ENCODE measurements at places on chromosomes 1 and 21. TPM values are rescaled to one million over a fixed set of nuclear protein-coding genes. Genes with fewer than 3 reads are reported as not detected.

Gene REN
- not detected for total RNA-seq

Gene PODN
- total RNA-seq: 81.2 TPM

Gene GPA33
- total RNA-seq: not detected

GRCh38 chr1:84957966-84958365, 38.9 kb downstream of the MCOLN2 start:
- no peak for DNase-seq

- DNase-seq: no peak
Observed at GRCh38 chr1:114075546-114076242, 78.0 kb downstream of the SYT6 start.

GRCh38 chr1:13694886-13695684, 4.9 kb upstream of the PRDM2 start:
- no peak for DNase-seq

- DNase-seq: no peak
Observed at GRCh38 chr21:35632711-35633110, 427.6 kb downstream of the SETD4 start.

GRCh38 chr1:162062542-162063015, 6.9 kb upstream of the NOS1AP start:
- peak; percentile 47 for DNase-seq

DNA sequence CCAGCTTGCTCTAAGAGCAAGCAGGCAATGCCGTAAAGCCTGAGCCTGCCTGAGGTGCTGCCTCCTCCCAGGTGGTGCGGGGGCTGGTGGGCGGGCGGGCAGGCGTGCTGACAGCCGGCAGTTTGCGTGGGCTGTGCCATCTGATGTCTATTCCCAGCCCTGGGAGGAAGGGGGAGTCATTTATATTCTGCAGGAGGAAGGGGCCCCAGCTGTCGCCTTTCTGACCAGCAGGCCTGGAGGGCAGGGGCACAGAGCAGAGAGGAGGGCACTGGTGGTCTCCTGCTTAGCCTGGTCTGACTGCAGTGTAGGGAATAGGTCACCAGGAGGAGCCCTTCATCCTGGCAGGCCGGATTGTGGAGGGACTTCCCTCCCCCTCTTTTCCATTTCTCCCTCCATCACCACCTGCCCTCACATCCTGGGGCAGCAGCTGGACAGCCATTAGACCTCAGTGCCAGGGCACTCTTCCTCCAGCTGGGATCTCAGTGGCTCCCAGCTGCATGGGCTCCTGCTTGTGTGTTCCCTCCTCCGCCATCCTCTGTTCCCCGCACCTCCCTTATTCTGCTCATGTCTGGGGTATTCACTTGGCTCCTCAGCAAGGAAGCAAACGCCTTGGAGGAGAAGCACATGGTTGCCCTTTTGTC, 4.4 kb downstream of the CYB561D1 start:
- no peak for DNase-seq

- no peak for DNase-seq
Observed at GRCh38 chr21:39924577-39925308, 57.5 kb downstream of the PCP4 start.
